ENCODE measurements at places on chromosomes 2 and 18.

- DNase-seq, result no peak
Observed at GRCh38 chr2:190582019-190582418, 47.5 kb upstream of the NEMP2 start.

DNA sequence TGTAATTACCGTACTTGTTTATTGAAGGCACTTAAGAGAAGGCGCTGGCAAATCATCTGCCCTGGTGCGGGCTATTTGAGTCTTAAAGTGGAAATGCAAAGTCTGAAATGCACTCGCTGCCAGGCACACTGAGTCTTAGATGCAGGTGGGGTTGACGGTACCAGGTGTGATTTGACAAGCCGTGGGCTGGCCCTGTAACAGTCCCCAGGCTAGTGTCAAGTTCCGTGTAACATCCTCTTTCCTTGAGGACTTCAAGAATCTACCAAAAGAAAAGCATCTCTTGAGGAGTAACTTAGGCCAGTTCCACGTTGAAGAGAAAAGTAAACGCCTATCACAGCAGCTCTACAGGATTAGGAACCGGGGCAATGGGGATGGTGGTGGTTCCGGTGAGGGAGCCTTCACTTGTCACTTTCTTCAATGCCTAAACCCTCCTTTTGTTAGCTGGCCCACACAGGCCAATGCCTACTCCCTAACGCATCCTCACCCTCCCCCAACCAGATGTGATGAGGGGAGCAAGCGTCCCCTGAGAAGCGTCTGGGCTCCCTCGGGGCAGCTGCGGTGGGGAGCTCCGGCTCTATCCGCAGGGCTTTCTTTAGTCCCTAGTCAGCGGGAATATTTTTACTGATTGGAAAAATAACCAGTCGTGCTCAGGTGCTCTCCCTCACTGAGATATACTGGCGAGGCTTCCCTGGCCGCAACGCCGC is 1.5 kb upstream of the UGP2 start:
- peak; percentile 86 for DNase-seq

- DNase-seq, result no peak
Observed at GRCh38 chr18:5506174-5506573, 37.6 kb downstream of the EPB41L3 start.

- no peak for DNase-seq
Observed at GRCh38 chr2:167509586-167509985, 621.3 kb downstream of the XIRP2 start.

DNA sequence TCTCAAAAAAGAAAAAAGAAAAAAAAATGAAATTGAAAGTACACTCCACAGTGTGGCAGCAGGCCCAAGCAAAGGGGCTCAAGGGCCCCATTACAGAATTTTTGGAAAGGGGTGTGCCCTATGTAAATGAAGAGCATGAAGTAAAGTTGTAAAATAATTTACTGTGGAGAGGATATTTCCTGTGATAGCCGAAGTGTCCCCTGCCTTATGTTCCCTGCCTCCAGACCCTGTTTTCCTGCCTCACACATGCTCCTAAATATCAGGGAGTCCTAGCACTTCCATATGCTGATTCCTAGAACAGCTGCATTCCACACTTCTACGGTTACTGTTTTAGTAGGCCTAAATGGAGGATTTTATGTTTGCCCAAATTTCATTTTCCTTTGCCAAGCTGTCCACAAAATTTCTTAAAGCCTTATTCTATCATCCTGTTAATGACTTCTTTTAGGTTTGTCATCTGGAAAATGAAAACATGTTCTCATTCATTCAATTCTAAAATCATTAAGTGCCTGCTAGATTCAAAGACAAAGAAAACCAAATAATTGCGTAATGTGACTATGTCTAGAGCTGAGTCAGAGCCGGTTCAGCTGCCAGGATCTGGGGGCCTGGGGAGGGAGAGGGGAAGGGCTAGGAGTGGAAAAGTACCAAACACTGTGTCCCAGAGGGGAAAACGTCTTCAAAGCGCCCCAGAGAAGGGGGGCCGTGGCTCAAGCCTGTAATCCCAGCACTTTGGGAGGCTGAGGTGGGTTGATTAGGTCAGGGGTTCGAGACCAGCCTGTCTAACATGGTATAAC is 25.9 kb upstream of the IMPA2 start:
- DNase-seq, result peak; percentile 90

- no peak for DNase-seq
Observed at GRCh38 chr18:9772847-9773677, 65.0 kb downstream of the RAB31 start.

DNA sequence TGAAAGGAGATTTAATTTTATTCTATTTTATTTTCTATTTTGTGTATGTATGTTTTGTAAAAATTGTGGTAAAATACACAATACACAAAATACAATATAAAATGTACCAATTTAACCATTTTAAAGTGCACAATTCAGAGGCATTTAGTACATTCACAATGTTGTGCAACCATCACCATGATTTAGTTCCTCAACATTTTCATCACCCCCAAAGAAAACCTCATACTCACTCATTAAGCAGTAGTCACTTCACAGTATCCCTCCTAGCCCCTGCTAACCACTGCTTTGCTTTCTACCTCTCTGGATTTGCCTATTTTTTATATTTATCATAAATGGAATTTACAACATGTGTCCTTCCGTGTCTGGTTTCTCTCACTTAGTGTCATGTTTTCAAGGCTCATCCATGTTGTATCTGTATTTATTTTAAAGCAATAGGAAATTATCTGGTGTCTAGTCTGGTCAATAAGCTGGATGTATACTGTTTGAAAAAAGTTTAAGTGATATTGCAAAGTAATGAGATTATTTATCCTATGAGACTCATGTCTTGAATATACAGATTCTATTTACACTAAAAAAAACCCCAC is 77.9 kb upstream of the GLS start:
- DNase-seq, result peak; percentile 32

DNA sequence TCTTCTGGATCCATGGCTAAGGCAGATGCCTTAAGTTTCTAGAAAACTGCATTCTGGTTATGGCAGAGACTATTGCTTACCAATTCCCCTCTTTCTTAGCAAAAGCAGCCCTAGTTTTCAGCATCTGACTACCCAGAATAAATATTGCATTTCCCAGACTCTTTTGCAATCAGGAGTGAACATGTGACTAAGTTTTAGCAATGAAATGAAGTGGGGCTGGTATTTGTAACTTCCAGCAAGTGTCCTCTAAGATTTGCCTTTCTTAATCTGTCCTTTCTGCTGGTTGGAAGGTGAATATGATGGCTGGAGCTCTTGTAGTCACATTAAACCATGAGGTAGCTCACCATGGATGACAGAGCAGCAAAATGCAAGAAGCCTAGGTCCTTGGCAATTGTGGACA is 132.9 kb upstream of the PKDCC start:
- no peak for DNase-seq

DNA sequence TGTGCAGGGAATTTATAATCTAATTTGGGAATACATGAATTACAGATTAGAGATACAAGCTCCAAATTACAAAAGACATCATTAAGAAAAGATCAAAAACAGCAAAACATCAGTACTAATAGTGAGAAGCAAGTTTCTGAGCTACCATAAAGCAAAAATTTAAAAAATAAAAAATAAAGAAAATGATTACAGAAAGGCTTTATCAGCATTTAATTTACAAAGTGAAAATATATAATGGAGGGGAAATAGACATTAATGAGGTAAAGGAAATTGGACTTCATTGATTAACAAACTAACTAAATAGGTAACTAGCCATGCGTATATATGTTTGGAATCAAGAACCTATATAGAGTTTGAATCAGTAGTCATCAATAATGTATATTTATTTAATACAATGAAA is 712.9 kb upstream of the DDX18 start:
- DNase-seq, result no peak

DNA sequence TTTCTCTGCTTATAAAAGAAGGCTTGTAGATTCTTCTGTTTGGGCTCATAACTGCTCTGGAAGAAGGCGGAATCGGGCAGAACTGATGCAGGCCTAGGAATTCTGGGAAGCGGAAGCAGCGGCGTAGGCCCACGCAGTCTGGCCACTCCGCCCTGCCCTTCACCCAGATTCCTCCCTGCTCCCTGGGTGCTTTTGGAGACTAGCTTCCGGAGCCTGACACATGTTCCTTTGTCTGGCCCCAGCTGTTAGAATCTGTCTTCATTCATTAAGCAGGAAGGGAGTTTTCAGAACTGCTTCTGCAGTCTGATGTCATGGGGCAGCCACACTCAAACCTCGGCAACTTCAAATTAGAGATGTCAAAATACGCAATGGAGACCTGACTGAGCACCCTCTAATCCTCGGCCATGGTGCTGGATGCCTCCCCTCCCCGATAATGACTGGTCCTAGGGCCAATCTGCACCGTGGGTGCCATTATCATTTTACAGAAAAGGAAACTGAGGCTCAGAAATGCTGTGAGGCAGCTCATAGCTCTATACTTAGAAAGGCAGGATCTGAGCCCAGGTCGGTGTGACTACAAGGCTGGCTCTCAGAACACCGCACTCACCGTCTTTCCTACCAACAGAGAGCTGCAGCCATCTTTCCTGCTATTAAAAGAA is 275.7 kb downstream of the MYCN start:
- DNase-seq, result no peak

GRCh38 chr2:67625178-67625577 is 228.0 kb downstream of the ETAA1 start:
- DNase-seq, result no peak

DNA sequence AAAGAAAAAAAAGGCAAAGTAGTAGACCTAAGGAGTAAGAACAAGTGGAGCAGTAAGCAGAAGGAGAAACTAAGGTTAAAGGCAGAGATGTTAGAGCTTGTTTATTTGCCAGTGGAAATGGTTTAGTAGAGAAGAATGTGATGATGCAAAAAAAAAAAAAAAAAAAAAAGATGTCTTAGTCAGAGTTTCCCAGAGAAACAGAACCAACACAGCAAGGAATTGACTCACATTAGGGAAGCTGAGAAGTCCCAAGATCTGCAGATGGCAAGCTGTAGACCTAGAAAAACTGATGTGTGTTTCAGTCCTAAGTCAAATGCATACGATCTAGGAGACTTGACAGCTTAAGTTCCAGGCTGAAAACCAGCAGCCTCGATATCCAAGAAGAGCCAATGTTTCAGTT is 1548.8 kb upstream of the LRRTM1 start:
- DNase-seq, result no peak

DNA sequence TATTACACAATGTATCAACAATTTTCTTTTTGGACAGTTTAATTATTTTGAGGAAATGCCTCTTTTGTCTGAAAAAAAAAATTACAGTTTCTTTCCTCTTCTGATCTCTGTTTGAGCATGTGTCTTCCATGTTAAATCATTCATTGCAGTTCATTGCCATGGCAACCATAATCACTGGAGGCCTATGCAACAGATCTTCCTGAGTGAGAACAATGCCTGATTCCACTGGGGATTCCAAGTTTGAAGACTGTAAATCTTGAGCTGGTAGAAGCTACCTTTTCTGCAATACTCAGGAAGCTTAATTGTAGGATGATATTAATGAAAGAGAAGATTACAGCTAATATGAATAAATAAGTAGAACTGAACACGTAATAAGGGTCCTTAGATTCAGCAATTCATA is 721.4 kb upstream of the CNTNAP5 start:
- no peak for DNase-seq

DNA sequence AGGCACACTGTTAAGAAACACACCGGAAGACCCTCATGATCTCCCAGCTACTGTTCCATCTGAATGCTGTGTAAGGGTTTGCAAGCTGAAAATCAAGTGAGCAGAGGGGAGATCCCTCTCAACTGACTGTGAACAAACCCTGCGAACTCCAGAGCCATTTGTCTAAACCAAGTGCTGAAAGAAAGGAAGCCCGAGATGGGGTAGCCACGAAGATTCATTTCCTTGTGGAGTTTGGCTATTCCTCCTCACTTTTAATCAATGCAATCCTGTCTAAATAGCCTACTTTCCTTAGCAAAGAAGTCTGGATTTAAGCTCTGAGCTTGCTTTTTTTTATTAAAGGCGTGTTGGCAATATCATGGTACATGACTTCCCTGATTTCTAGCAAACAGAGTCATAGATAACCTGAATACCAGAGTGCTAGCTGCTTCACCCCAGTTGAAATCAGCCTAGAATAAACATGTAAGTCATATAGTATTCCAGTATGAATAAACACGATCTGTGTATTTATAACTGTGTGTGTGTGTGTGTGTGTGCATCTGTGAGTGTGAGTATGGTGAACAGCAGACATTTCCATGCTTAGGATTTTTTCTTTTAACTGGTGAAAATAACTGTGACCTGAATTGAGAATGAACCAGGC is 365.2 kb downstream of the ZNF521 start:
- no peak for DNase-seq

DNA sequence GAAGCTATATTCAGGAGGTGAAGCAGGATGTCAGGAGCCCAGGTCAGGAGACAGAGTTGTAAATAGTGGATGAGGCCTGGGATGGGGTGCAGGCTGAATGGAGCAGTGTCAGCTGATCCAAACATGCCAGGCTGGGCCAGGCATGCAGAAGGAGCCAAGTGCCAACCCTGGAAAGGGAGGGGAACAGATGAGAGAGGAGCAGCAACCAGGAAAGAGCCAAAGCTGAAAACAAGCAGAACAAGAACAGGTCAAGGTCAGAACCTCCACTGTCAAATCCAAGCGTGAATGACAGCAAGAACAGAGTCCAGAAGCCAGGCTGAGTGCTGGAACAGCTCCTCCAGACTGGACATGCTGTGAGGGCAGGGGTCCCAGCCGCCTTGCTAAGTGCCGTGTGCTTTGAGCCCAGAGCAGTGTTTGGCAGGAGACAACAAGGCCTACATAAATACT is 49.2 kb upstream of the PPP1CB start:
- DNase-seq, result no peak

- no peak for DNase-seq
Observed at GRCh38 chr2:200475795-200476194, 34.1 kb downstream of the KCTD18 start.

DNA sequence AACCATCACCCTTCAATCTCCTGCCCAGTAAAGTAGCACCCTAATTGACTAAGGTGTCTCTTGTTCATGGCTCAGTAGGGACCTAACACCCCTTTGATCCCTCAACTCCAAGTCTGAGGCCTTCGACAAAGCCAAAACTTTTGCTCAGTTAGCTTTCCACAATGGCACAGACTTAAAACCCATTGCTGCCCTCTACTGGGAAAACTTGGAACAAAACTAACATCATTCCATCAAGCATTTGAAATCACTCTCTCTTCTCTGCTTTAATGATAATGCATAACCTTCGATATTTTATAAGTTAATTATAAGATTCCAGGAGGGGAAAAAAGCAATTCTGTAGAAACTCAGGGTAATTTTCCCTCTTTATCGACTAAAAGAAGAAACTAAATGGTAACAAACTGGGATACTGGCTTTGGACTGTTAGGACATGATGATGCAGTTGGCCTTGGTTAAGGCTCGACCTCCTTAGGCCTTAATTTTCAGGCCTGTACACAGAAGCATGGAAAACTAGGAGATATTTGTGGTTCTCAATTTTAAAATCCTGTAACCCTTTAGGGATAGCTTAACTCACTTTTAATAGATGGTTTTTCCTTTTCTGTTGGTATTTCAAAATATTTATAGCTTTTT is 127.8 kb downstream of the STK39 start:
- DNase-seq, result peak; percentile 73

- no peak for DNase-seq
Observed at GRCh38 chr2:154470376-154470775, 228.1 kb upstream of the KCNJ3 start.

GRCh38 chr18:75612456-75612855 is 185.0 kb upstream of the SMIM21 start:
- no peak for DNase-seq

- no peak for DNase-seq
Observed at GRCh38 chr2:204842661-204843485, 297.6 kb downstream of the PARD3B start.

All from NB4 (cell line).